ENCODE measurements at places on chromosomes 5 and 9.

DNA sequence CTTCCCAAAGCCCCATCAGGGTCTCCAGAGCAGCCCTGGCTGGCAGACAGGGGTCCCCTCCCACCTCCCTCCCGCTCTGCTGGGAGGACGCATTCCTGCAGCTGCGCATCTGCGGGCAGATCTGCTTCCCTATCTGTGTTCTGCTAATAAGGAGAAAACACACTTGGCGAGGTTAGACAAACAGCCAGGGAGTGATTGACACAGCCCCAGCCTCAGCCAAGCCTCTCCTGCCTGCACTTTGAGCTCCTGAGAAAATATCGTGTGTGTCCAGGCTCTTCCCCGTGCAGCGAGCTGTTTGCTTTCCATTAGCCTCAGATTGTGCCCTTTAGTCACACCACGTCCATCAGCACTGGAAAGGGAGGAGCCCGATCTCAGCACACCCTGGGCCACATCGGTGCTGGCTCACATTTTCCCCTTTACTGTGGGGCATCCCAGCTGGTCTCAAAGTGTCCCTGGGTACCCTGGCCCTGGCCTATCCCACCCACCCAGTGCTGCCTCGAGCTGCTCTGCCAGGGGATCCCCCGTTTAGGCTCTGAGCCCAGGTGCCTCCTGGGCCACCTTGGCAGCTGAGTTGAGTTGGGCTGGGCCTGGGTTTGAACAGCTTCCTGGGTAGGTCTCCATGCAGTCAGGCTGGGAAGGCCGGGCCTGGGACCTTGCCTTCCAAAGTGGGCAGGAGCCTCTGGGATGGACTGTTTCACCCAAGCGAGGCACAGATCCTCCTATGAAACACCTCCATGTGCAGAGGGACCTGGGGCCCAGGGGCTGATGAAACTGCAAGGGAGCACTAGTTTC lies 61.1 kb downstream of the BARX1 start:
- DNase-seq: no peak

GRCh38 chr9:72185561-72185960 lies 36.3 kb downstream of the GDA start:
- DNase-seq: no peak

DNA sequence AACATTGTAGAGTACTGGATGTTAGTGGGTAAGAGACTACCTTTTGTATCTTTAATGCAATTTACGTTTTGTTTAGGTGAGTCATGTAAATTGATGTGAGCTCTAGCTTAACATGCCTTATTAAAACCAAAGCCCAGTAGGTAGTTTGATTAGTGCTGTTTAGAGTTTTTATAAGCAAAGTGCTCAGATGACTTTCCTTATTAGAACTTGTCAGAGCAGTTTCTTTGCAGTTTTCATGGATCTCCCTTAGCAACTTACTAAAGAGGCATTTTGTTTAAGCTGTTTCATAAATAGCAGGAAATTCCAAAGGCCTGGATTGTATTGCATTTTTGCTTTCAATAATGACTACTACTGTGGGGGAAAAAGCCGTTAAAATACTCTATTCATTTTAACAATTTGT lies 14.5 kb downstream of the ZSWIM6 start:
- DNase-seq: no peak

DNA sequence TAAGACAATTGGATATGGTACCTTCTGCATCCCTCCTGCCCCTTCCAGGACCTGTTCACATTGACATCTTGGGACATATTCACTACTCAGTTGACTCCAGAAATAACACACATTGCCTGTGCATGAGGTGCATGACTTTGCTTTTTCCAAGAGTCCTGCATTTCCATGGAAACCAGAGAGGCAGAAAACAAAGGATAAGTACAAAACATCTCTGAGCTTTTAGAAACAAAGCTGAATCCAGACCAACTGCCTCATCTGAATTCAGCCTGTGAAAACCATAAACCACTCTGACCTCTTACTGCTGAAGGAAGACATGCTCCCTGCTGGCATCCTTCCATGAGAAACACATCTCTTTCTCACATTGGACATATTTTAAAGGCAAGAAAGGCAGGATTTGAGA lies 695.1 kb downstream of the TAF11L14 start:
- DNase-seq: no peak

DNA sequence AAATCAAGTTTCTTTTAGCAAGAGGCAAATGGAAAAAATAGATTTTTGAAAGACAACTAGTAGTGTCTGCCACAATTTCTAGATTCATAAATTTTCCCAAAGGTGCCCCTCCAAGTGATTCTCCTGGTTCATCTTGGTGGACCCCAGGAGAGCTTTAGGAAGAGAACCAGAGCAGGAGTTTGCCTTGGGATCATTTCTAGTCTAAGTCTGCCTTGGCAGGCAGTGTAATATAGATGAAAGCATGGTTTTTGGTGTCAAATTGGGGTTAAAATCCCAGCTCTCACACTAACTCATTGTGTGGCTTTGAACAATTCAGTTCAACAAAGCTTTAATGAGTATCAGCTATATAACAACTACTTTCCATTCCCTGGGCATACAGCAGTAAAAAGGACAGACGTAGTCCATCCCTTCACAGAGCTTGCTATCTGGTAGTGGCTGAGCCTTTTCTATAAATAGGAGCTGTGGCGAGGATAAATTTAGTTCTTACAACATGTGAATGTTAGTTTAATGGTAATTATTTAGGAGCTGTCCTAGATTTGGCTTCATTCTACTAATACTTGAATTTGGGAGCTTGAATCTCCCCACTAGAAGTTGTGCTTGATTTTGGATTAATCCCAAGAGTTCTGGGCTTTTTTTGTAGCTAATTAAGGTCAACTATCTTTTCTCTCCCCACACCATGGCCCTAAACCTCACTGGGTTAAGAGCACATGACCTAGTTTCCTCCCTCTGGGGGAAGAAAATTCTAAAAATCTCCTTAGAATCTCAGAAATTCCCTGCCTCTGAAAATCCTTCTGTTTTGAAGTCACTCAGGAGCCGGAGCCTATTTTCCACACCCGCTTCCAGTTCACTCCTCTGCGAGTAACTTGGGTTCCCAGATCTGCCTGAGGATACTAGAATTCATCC lies 197.8 kb downstream of the PCSK1 start:
- no peak for DNase-seq

GRCh38 chr9:82146677-82147076 lies 158.1 kb downstream of the SPATA31D1 start:
- DNase-seq: no peak

DNA sequence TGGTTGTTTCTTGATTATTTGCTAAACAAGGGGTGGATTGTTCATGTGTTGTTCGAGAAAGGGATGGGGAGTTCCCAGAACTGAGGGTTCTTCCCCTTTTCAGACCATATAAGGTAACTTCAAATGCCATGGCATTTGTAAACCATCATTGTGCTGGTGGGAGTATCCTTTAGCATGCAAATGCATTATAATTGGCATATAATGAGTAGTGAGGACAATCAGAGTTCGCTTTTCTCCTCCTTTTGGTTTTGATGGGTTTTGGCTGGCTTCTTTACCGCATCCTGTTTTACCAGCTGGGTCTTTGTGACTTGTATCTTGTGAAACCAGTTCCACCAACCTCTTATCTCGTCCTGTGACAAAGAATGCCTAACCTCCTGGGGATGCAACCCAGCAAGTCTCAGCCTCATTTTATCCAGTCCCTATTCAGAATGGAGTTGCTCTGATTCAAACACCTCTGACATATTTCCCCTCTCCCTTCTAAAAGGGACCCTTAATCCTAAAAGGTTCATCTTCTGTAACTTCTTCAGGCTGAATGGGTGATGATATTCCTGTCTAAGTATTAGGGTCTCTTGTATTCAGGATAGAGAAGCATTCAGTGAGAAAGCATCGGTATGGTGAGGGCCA lies 8.7 kb upstream of the FBN2 start:
- no peak for DNase-seq

DNA sequence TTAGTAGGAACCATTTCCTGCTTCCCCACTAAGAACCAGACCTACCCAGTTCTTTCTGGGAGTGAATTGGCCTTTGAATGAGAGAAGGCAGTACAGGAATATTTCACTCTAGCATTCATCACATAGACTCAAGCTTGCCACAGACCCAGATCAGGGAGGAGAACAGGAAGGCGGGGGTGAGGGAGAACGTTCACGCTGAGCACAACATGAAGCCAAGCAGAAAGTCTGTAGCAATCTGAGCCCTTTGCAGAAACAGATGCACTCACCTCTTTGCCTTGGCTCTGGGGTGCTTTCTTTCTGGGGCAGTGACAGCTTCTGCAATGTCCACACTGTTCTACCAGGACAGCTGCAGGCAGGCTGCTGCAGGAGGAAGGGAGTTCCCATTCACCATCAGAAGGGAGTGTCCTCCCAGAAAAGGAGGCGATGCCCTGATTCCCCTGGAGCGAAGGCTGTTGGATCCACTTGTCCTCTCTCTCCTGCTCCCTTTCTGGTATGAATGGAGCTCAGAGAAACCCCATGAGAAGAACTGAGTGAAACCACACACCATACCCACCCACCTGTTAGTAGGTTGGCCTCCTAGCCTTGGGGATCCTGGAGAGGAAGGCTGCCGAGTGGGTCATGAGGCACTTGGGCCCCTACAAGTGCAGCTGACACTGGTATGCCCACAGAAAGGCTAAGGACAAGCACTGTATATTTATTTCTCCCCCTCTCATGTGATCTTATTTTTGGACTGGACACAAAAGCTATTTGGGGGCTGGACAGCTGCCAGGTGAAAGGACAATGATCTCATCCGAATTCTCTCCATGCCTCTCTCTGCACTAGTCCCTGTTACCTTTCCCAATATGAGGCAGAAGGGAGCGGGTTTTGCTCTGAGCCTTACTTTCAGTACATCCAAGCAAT lies 11.7 kb upstream of the FGF1 start:
- DNase-seq: no peak

GRCh38 chr5:143922718-143923117 lies 110.8 kb downstream of the HMHB1 start:
- DNase-seq: no peak

- no peak for DNase-seq
Observed at GRCh38 chr5:170075696-170076095, 30.0 kb upstream of the FOXI1 start.

DNA sequence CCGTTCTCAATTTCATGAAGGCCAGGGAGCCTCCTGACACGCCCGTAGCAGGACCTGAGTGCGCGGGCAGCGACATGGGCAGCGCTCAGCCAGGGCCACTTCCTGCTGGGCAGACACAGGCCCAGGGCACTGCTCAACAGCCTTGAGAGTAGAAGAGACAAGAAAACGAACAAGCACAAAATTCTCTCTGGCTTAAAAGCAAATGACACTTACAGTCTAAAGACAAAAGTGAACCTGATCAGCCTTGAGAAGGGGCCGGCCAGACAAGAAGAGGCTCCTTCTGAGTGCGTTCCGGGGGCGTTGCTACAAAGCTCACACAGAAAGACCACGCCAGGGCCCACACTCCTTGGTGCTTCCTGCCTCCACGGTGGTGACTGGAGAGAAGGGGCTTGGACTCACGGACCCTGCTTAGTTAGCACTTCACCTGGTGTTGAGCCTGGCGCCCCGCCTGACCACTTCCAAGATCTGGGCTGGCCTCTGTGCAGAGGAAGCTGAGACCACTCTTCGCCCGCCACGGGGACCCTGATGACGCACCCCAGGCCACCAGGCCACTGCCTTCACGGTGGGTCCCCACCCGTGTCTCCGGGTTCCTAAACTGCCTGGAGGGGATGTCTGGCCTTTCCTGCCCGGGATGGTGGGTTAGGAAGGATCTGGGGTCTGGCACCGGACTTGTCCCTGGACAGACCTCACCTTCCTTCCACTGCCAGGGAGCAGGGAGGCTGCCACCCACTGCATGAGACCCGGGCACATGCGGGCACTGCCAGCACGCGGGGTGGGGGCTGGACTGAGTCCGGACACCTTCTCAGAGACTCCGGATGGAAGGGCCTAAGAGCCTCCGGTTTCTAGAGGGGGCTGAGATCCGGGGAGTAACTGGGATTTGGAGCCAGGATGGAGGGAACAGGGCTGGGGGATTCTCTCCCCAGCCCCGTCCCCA lies 1.3 kb downstream of the SLC12A7 start:
- no peak for DNase-seq

GRCh38 chr5:79122973-79123372 lies 11.4 kb downstream of the BHMT start:
- no peak for DNase-seq
